ENCODE measurements at places on chromosomes 13 and 19. TPM values are rescaled to one million over a fixed set of nuclear protein-coding genes. Genes with fewer than 3 reads are reported as not detected.
A peak's percentile ranks its signal among the peaks of the same experiment; 100 is the strongest.

ZNF101 gene
- 15.2 TPM for polyA plus RNA-seq

DNMT1 gene
- polyA plus RNA-seq: 53.0 TPM

CFAP97D2 gene
- 0.32 TPM for polyA plus RNA-seq

DNA sequence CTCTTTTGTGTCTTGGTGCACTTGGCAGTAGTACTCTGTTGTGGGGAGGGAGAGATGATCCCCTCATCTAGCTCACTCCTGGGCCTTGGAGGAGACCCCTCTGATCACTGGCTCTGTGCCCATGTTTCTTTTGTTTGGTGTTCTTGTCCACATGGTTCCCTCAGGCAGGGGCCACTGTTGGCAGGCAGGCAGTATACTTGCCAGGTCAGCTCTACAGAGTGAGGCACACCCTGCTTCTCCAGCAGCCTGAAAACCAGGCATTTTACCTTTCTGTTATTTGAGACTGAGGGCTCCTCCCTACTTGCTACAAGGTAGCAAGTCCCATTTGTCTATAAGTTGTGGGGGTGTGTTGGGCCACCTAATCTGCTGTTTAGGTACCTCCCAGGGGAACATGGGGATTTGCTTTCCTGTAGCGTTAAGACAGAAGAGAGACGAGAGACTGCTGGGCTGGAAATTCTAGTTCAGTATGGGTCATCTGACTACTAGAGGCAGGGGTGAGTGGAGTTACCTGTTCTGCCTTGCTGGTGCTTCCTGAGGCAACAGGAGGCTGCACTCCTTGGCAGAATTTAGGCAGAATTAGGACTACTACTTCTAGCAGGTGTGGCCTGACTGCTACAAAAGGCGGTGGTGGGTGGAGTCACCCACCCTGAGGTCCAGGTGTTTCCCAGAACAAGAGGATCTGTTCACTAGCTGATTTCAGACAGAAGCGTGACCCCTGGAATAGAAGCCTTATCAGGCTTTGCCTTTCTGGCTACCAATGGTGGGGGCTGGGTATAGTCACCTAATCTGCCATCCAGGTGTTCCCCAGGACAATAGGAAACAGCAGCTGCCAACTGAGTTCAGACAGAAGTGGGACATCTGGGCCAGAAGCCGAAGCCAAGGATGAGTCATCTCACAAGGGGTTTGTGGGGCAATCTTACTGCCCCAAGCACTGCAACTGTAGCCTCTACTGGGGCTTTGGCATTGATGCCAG lies 843.0 kb upstream of the ATXN8OS start:
- DNase-seq: no peak

GRCh38 chr13:39566216-39566869 lies 36.6 kb downstream of the LHFPL6 start:
- no peak for DNase-seq

- DNase-seq: peak; percentile 62
Measured at GRCh38 chr19:19460761-19461265, 54.5 kb downstream of the TSSK6 start.

GRCh38 chr19:51726049-51726448 lies 2.3 kb upstream of the HAS1 start:
- no peak for DNase-seq

Measured in B cell (primary cell).